ENCODE measurements at places on chromosomes 12 and 14. TPM values are rescaled to one million over a fixed set of nuclear protein-coding genes. Genes with fewer than 3 reads are reported as not detected.

Gene SMOC1
- total RNA-seq = 0.97 TPM

- DNase-seq = peak; percentile 5
Observed at GRCh38 chr12:46303039-46303666, 34.3 kb upstream of the SLC38A1 start.

GRCh38 chr14:87864356-87865270, 128.4 kb downstream of the GALC start:
- DNase-seq = no peak

Gene RD3L
- total RNA-seq = not detected

- DNase-seq = peak; percentile 51
Observed at GRCh38 chr12:71415336-71416231, 24.0 kb upstream of the LGR5 start.

GRCh38 chr12:71277866-71278265, 120.1 kb upstream of the TSPAN8 start:
- DNase-seq = no peak

Gene SIX4
- total RNA-seq = 20.7 TPM

DNA sequence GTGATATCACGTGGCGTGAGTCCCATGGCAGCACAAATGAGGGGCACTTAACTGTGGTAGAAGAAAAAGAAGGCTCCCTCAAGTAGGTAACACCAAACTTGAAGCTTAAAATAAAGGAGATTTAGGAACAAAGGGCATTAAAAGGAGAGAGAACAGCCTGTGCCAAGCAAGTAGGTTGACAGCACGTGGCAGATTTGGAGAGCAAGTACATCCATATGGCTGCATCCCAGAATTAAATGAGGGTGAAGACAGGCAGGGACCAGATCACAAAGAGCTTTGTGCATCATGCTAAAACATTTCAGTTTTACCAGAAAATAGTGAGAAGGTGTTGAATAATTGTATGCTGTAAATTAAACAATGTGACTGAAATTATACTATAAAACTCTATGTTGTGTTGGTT, 32.8 kb downstream of the KCNMB4 start:
- DNase-seq = no peak

GRCh38 chr12:54401119-54401518, 16.6 kb upstream of the ZNF385A start:
- DNase-seq = no peak
